ENCODE measurements at places on chromosomes 7 and 10.

GRCh38 chr7:84043661-84044191, 150.9 kb downstream of the SEMA3A start:
- no peak for DNase-seq

- no peak for DNase-seq
These were observed 178.4 kb downstream of the EXOC4 start for GRCh38 chr7:133431134-133431724.

DNA sequence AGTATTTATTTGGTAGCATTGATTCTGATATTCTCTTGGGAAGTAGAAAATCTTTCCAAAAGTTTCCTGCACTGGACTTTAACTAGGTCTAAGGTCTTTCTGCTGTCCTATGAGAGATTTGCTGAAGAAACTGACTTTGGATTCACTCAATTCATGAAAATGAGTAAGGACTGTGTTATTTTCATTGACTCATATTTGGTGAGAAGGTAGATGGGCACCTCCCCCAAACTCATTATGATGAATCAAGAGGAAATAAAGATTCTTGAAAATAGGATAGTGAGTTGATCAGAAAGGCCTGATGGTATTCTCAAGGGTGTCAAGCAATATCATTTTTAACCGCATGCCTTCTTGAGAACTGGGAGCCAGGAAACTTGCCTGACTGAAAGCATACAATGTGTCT, 110.3 kb downstream of the RNF133 start:
- no peak for DNase-seq

DNA sequence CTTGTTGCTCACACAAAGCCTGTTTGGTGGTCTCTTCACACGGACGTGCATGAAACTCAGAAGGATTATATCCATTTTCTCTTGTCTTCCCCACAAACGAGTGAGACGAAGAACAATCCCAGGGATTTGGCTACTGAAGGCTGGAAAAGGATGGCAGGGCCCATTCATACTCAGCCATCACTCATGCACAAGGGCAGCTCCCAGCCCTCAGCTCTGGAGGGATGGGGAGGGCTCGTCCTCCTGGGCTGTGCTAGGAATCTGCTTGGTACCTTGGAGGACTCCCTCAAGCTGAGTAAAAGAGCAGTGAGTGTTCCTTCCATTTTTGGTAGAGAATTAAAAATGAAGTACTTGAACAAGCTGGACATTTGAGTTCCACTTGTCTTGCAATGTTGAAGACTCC, 33.2 kb upstream of the RAB18 start:
- DNase-seq = no peak

DNA sequence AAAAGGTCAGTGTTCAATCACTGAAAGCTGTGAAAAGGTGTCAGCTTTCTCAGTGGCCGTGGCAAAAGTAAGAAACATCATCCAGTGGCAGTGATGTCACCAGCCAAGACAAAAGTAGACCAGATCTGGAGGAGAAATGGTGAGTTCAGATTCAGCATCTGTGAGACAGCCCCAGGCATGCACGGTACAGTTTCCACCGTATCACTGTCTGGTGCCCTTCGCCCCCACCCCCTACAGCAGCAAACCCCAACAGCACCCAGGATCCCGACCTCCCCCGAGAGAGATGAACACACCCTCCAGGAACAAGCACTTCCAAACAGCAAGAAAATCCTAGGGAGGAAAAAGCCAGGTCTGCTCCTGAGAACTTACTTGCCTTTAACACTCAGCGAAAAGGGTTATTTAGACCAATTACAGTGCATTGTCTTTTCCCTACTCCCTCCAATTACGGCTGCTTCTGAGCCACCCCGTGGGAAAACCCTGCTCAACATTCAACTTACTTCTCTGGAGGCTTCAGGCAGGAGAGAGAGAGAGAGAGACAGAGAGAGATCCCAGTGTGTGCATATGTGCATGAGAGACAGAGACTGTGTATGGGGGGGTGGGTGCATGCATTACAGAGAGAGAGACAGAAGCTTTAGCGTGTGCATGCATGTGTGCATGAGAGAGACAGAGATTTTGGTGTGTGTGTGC, 189.6 kb downstream of the GRID1 start:
- DNase-seq = no peak
